Large intestine (tissue), 12 donors: ENCODE measurements at places on chromosomes 16 and 17. TPM values are rescaled to one million over a fixed set of nuclear protein-coding genes. Genes with fewer than 3 reads are reported as not detected.

ACSM5 gene
- polyA plus RNA-seq, result 0.48 TPM

GRCh38 chr17:59617156-59617732, 2.5 kb upstream of the CLTC start:
- no peak for DNase-seq

GRCh38 chr17:20300436-20300934, 166.9 kb downstream of the LGALS9B start:
- no peak for DNase-seq

RNF227 gene
- 3.7 TPM for polyA plus RNA-seq

GRCh38 chr17:11625878-11626277, 27.6 kb downstream of the DNAH9 start:
- no peak for DNase-seq

YBX2 gene
- 2.8 TPM for polyA plus RNA-seq

CRK gene
- 42.2 TPM for polyA plus RNA-seq

DNA sequence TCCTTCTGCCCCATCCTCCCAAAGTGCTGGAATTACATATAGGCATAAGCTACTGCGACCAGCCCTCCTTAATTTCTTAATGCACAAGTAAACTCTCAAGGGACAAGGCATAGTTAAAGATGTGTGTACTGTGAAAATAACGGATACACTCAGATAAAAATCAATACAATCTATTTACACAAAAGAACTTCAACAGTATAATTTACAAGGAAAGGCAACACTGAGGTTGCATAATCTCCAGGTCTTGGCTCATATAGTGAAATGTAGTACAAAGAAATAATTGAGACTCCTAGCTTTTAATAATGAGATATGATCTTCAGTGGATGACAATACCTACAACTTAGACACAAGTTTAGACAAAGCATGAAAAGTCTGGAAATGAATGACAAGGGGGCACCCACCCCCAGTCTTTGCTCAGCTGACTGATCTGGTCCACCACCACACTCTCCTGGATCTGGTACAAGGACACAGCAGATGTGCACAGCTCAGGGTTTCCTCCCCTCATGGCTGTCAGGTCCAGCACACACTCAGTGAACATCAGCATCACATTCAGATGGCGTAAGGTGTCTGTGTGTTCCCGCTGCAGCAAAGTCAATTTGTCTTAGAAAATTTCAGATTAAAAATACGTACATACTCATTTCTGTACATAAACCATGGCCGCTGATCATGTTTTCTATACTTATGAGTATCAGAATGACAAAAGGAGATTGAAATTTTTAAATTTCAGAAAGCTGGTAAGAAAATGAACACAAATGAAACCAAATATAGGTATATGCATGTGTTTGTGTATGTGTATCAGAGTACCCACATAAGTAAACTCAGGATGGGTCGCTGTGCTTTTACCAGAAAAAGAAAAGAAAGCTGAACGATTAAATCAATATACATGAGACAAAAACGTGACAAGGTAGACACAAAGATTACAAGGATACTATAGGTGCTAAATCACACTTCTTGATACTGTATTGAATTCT, 33.7 kb upstream of the ALDH3A1 start:
- no peak for DNase-seq

GRCh38 chr16:49602201-49602975, 228.8 kb downstream of the C16orf78 start:
- DNase-seq, result no peak

GRCh38 chr17:75707079-75707571, 14.1 kb upstream of the ITGB4 start:
- DNase-seq, result no peak

DNA sequence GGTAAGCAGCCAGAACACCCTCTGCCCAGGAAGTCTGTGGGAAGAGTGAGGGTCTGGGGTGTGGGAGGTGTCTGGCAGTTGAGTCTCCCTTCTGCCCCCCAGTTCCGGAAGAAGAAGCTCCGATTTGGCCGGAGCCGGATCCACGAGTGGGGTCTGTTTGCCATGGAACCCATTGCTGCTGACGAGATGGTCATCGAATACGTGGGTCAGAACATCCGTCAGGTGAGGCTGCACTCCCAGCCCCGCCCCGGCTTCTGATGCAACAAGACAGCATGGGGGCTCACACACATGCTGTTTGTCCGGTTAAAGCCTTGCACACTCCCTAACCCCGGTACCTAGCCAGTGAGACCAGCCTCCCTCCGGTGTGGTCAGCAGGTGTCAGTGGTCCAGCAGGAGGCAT, 4.0 kb upstream of the HSD3B7 start:
- no peak for DNase-seq

GRCh38 chr17:42182927-42183734, 2.1 kb downstream of the HCRT start:
- peak; percentile 87 for DNase-seq

PLA2G10 gene
- polyA plus RNA-seq, result 1.2 TPM

DNA sequence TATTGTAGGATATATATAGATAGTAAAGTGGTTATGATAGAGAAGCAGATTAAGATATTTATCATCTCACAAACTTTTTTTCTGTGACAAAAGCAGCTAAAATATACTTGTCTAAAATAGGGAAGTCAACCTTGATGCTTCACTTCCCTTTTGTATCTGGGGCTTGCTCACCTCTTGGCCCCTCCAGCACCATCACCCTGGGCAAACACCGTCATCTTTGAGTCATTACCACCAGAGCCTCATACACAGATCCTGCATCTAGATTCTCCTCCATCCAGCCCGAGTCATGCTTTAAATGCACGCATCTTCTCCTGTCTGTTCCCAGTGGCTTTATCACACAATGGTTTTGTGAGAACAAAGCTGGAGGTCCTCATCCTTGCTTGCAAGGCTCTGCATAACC, 1062.7 kb upstream of the EEF2KMT start:
- DNase-seq, result no peak

GRCh38 chr16:67546761-67547422, 15.4 kb upstream of the CTCF start:
- peak; percentile 62 for DNase-seq

DPEP1 gene
- 165 TPM for polyA plus RNA-seq

- no peak for DNase-seq
Measured at GRCh38 chr16:9109255-9109654, 17.8 kb downstream of the HAPSTR1 start.

DNA sequence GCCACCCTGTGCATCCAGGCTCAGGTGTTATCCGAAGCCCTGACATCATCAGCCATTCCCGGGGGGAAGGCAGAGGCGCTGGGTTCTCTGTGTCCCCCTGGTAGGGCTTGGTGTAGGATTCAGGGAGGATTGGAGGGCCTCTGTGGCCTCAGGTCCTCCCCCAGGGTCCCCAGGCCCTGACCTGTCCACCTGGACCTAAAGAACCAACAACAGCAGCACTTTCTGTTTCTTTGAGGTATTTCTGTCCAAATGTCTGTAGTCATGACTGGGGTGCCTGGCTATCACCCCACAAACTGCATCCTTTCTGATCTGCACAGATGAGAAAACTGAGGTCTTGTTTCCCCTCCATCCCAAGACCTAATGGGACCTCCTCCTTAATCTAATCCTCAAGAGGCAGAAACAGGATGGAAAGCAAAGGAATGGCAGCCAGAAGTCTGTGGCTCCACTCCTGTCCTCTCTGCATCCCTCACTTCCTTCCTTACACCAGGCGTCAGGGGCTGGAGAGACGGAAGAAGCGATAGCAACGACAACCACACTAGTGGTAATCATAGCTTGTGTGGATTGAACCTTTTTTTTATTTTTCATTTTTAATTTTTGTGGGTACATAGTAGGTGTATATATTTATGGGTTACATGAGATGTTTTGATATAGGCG, 11.8 kb downstream of the NLRC5 start:
- DNase-seq, result no peak

- no peak for DNase-seq
Measured at GRCh38 chr17:72788950-72789585, 303.4 kb downstream of the SLC39A11 start.
